ENCODE measurements at places on chromosomes 13 and 19.

- no peak for DNase-seq
These were observed 22.0 kb downstream of the ZNF780B start for GRCh38 chr19:40033989-40034560.

- DNase-seq: no peak
These were observed 28.1 kb upstream of the POMP start for GRCh38 chr13:28630869-28631268.

DNA sequence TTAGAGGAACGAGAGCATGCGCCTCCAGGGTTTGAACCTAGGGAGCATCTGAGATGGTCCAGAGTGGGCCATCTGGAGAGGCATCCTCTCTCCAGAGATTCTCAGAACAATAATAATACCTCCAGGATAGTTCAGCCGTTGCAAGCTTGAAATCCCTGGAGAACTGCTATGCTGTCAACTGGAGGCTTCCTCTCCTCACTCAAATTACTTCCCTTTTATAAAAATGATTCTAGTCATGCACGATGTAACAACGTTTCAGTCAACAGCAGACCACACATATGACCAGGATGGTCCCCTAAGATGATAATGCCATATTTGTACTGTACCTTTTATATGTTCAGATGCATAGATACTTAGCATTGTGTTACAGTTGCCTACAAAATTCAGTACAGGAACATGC is 108.7 kb downstream of the SHISA2 start:
- DNase-seq: no peak

DNA sequence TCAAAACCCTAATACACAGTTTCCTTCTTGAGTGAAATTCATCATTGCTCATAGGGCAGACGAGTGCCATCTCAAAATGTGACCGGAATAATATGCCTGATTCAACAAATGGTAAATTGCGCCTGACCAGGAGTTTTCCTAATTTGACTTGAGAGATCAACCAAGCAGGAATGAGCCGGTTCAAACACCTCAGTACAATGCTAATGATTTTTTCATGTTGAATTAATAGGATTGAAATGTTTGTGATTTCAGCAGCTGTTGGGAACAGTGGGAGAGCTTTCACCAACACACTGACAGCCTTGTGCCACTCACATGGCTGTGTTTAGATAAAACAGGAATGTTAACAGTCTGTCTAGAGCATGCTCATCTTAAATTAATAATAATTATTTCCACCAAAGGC is 484.8 kb downstream of the PCDH9 start:
- DNase-seq: no peak

DNA sequence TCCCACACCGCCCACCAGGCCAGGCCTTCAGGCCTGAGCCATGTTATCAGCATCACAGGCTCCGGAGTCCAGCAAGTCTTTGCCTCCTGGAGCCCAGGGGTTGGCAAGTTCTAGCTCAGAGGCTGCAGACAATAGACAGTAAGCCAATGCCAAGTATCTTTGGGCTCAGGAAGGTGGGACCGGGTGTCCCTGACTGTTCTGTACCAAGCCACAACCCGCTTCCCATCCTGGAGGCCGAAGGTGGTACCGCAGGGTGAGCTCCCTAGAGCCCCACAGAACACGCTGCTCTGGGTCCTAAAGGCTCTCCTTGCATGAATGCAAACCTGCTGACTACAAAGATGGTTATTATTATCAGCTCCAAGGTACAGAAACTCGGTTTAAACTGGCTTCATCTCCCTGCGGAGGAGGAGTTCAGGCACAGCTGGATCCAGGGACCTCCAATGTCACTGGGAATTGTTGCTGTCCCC is 5.5 kb upstream of the FSTL3 start:
- DNase-seq: no peak

DNA sequence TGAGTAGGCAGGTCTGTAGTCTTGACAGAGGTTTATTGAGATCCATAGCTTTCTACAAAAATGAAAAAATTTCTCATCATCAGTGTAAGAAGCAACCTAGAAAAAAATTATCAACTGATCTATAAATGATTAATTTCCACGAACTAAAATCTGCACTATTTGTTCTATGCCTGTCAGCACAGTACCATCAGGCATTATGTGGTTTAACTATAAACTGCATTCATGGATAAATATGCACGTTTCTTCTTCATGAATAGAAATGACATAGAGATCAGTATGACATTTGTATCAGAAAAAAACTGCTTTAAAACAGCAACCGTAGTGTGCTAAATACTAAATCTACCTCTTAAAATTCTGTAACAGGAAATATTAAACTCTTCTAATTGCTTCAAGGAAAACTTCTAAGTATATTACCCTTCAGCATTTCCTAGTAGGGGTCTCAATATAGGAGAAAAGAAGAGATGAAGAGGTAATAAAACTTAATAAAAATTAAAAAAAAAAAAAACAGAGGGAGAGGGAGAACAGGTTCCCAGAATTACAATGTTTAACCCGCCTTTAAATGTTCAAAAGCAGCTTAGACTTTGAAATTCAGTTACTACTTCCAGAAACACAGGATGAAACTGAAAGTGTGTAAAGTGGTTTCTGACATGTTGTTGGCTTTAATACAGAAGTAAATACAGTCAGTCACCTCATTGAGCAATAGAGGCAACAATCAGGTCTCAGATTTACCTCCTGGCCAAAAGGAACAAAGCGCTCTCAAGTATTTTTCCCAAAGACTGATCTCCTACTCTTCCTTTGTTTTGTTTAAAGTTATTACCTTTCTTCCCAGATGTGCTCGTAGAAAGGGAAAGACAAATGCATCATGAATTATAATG is 144.4 kb downstream of the DIAPH3 start:
- DNase-seq: no peak

GRCh38 chr13:32381539-32381938 is 46.4 kb downstream of the N4BP2L1 start:
- DNase-seq: no peak

- DNase-seq: no peak
These were observed 449.3 kb downstream of the PCDH17 start for GRCh38 chr13:58080806-58081205.

GRCh38 chr13:112926993-112927392 is 42.0 kb upstream of the MCF2L start:
- no peak for DNase-seq

- no peak for DNase-seq
These were observed 2.3 kb downstream of the ZNF780A start for GRCh38 chr19:40088299-40089047.

DNA sequence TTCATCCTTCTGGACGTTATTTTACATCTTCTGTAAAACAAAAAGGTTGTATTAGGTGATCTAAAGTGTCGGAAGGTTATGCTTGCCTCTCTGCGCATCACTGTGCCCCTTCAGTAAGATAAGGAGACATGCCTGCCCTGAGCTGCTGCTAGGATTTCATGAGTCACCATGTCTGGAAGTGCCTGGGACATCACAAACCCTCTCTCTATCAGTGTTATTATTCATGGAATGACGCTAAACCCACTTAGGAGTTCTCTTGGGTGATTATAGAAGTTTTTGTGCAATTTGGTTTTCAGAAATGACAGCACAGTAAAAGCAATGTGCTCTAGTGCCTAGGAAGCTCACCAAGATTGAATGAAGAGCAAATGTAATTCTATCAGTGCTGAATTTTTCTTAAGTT is 617.7 kb downstream of the DCT start:
- DNase-seq: no peak

All from BJ (cell line).